ENCODE measurements at places on chromosomes 3 and 15.

DNA sequence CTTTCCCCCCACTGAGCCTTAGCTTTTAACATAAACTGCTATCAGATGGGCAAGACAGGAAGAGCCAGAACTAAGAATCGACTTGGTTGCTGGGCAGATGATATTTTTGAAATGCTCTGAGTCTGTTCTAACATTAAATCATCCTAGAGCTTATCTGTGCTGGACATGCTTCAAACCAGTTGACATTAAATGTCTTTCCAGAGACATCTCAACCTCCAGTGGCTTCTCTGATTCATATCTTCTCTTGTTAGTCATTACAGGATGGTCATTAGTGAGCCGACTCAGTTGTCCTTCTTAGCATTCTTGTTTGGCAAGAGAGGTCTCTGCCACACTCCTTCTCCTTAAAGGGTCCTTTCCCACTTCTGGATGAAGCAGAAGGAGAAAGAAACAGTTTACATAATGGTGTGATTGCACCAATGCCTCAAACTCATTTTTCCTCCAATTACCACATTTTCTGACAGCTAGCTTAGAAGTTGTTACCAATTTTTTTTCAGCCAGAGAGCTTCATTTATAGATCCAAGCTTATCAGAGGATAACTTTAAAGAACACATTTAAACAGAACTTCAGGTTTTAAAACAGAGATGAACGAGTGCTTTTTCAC lies 21.7 kb upstream of the SYN2 start:
- no peak for DNase-seq

DNA sequence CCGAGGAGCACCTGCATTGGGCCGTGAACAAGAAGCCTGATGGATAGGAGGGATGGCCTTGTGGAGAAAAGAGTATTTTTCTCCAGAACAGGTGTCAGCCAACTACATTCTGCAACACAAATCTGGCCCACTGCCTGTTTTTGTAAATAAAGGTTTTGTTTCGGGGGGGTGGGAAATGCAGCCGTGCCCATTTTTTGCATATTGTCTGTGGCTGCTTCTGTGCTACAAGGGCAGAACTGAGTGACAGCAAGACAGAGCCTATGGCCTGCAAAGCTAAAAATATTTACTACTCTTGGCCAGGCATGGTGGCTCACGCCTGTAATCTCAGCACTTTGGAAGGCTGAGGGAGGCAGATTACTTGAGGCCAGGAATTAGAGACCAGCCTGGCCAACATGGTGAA lies 95.9 kb upstream of the AKAP13 start:
- no peak for DNase-seq

DNA sequence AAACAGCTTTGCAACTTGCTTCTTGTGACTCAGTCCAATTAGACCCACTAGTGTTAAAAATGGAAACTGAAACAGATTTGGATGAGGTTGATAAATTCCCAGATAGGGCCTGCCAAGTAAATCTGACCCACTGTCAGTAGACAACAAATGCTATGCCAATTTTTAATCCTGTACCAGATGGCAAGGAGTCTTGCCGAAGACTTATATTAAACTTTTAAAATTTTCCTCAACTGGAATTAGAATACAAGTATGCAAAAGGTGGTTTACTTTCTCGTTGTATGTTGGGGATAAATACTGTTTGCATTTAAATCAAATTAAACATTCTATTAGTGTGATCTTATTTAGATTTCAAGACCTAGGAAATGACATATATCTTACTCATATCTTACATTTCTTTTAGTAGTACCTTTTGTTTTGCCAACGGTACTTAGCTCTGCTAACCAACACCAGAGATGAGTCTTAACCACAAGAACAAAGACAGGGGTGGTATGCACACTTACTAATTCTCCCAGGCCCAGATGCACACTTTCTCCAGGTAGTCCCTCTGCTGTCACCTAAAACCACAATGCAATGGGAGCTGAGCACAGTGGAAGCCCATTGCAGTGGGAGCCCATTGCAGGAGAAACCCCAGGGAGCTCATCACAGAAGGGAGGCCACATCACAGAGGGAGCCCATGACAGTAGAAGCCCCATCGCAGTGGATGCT lies 77.8 kb downstream of the WWTR1 start:
- no peak for DNase-seq

DNA sequence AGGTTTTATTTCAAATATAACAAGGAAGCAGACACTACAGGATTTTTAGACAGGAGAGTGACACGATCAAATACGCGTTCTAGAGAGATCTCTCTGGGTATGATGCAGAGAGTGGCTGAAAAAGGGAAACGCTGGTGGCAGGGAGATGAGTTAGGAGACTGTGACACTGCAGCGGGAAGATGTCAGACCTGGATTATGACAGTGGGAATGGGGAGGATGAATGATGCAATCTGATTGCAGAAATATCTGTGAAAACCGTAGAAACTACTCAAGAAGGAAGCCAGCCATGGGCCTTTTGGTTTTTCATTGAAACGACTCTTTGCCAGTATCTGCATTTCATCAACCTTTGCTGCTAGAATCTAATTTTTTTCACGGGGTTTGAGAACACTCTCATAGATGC lies 157.9 kb downstream of the FAM43A start:
- no peak for DNase-seq

DNA sequence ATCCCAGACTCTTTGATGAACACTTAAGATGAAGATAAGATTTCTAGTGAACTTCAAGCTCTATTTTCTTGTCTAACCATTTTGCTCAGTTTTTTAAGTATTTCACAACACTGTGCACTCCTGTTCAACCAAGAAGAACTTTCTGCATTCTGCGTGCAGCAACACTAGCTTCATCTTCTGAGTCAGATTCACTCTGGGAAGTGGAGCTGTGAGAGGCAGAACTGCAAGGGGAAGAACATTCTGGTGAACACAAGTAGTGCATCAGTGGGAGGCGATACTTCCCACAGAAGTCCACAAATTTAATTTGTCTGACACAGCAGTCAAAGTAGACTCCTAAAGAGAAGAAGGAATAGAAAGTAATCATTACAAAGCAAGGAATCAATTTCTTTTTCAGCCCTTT lies 18.1 kb downstream of the LRRC58 start:
- DNase-seq, result no peak

DNA sequence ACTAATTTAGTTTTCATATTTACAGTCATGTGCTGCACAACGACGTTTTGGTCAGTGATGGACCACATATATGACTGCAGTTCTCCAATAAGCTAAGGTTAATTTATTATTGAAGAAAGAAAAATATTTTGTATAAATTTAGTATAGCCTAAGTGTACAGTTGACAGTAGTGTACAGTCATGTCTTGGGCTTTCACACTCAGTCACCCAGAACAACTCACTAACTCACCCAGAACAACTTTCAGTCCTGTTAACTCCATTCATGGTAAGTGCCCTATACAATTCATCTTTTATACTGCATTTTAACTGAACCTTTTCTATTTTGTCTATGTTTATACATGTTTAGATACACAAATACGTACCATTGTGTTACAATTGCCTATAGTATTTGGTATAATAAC lies 3.8 kb upstream of the GABRR3 start:
- no peak for DNase-seq

All from stimulated activated naive CD4-positive, alpha-beta T cell treated with Interleukin-2 at 50 U/mL for 16 hours (primary cell).